ENCODE measurements at places on chromosomes 7 and 10.

- DNase-seq = no peak
Observed at GRCh38 chr7:23472046-23472445, 1.8 kb upstream of the IGF2BP3 start.

- DNase-seq = no peak
Observed at GRCh38 chr10:63515002-63515763, 6.0 kb upstream of the REEP3 start.

GRCh38 chr7:80967071-80967916 is 48.4 kb upstream of the SEMA3C start:
- no peak for DNase-seq

- DNase-seq = no peak
Observed at GRCh38 chr10:71124921-71125748, 87.2 kb upstream of the UNC5B start.

DNA sequence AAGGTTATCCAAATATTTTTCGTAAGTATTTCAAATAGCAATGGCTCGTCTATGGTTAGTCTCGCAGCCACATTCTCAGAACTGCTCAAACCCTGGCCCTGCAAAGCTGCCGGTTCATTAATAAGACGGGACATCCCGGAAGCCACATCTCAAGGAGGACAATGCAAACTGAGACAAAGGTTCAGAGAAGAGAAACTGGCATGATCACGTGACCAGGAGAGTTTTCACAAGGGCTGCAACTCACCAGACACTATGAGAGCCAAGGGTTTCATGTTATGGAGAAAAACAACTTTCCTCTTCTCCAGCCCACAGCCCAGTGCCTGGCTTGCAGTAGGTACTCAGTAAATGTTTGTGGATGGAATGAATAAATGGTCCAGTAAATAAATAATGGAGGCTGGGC is 5.0 kb upstream of the HSPA12A start:
- no peak for DNase-seq

DNA sequence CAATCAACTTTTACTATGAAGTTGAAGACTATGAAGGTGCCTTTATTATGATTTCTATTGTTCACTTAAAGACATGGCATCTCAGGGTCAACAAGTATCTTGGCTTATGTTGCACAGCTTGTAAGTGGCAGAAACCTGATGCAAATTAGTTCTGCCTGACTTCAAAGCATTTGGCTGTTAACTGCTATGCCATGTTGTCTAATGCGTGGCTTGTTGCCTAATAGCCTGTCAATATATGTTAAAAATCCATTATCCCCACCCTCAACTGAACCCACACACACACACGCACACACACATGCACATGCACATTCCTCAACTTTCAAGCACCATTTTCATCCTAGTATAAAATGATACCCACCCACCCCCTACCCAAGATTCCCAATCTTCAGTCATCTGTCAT is 217.1 kb downstream of the NRG3 start:
- no peak for DNase-seq

DNA sequence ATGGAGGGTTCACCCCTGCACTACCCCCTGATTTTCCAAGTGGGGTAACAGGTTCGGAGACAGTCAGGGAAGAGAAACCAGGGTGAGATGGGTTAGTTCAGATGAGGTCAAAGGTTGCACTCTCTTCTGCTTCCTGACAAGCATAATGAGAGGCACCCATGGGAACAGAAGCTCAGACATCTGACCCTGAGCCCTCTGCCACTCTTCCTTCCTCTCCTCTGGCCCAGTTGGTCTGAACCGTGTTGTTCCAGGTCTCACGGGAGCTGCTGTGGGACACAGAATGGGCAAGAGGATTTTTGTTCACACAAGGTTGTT is 38.4 kb downstream of the DNAJB12 start:
- no peak for DNase-seq

Measured in effector CD4-positive, alpha-beta T cell (primary cell).